ENCODE measurements at places on chromosomes 2 and 18.
A peak's percentile ranks its signal among the peaks of the same experiment; 100 is the strongest.

DNA sequence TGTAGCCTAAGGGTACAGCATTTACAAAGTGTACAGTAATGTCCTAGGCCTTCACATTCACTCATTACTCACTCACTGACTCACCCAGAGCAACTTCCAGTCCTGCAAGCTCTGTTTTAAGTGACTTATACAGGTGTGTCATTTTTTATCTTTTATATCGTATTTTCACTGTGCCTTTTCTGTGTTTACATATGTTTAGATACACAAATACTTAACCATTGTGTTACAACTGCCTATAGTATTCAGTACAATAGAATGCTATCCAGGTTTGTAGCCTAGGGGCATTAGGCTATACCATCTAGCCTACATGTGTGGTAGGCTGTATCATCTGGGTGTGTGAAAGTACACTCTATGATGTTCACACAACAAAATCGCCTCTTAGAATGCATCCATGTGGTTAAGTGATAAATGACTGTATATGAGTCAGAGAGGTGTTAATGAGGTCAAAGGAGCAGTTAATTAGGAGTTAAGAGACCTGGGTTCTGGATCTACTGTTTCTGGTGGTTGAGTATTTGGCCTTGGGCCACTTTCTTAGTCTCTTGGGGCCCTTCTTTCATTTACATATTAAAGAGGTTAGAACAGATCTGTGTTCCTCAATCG is 149.1 kb downstream of the GREB1L start:
- DNase-seq = no peak

DNA sequence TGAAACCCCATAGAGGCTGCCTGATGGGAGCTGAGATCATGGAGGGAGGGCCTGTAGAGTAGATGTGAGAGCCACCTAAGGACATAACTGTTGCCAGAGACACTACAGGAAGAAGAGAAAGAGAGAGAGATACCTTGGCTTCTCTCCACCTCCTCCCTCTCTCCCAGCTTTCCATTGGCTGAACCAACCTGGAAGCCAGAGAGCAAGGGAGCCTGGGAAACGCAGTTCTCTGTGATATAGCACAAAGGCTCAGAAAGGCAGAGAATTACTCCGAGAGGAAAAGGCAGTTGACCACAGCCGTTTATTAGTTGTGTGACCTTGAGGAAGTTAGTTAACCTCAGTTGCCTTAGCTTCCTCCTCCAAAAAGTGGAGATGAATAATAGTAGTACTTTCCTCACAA is 37.7 kb upstream of the MAT2A start:
- no peak for DNase-seq

DNA sequence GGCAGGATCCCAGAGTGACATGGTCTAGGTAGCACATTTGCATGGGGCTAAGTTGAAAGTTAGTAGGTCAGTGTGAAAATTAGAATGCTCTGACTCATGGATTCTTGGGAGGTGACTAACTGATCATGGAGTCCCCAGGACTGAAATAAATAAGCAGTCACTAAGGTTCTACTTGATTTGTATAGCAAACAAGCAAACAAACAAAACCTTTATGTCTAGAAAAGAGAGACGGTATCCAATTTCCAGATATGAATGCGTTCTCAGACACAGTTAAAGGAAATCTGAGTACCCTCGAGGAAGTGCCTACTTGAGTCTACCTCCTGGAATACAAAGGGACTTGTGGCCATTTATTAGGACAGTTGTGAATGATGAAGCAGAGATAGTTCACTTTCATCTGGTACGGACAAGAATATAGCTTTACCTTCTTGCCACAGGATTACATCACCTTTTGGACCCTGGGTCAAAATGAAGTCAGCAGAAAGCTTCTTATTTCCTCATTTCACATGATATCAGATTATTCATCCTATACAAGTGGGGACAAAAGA is 54.3 kb upstream of the AGPS start:
- DNase-seq = no peak

GRCh38 chr2:196935432-196935831 is 8.9 kb upstream of the PGAP1 start:
- no peak for DNase-seq

GRCh38 chr2:179125404-179125803 is 75.5 kb upstream of the CCDC141 start:
- no peak for DNase-seq

GRCh38 chr2:137036619-137037018 is 271.3 kb downstream of the THSD7B start:
- no peak for DNase-seq

DNA sequence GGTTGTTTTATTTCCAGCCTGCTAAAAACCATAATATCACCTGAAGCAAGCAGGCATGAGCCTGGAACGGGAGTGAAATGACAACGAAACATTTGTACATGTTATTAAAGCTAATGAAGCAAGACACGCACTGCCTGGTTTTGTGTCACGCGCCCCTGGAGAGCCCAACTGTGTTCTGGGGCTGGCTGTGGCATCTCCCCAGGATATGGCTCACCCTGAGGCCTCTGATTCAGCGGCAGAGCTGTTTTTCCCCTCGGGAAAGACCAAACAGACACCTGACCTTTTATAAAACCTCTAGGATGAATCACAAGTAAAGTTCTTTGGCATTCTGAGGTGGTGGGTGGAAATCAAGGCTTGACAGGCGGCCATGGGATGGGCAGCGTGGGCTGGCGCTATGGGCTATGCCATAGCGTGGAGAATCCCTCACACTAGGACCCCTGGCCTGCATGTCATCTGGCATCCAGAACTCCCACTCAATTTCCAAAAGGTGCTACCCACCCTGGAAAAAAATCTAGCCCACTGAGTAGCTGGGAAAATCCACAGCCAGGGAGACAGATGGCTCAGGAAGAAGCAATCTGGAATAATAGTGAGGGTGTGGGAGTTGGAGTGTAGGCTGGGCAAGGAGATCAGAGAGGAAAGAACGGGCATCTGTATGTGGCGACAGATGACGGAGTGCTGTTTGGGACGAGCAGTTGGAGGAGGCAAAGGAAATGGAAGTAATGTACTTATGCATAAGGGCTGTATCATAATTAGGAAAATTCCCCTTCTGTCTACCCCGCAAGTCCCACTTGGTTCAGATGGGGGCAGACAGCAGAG is 262.0 kb downstream of the AFF3 start:
- peak; percentile 33 for DNase-seq

DNA sequence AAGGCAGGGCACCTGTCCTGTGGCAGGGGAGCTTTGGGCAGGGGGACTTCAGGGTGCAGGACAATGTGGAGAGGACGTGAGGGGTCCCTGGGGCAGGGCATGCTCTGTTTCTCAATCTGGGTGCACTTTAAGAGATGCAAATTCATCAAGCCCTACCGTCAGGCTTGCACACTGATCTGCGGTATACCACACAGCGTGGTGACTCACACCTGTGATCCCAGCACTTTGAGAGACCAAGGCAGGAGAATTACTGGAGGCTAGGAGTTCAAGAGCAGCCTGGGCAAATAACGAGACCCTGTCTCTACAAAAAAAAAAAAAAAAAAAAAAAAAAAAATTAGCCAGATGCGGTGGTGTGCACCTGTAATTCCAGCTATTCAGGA is 10.2 kb upstream of the GPC1 start:
- no peak for DNase-seq

GRCh38 chr2:101559551-101559950 is 84.6 kb upstream of the RFX8 start:
- peak; percentile 39 for DNase-seq

- no peak for DNase-seq
These were observed 240.5 kb upstream of the MYT1L start for GRCh38 chr2:2571301-2572150.

GRCh38 chr2:187654535-187654934 is 100.3 kb upstream of the TFPI start:
- no peak for DNase-seq

- DNase-seq = no peak
These were observed 188.8 kb downstream of the SETBP1 start for GRCh38 chr18:44869533-44869932.

DNA sequence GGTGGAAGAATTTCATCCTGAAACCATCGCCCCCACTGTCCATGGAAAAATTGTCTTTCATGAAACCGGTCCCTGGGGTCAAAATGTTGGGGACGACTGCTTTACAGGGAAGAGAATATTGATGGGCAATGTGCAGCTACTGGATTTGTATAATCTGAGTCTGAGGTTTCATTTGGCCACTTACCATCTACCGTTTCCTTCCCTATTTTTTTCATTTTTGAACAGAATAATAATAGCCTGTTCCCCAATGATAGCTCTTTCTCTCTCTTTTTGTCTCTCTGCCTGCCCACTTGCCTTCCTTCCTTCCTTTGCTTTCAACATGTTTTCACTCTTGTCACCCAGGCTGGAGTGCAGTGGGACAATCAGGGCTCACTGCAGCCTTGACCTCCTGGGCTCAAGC is 78.3 kb upstream of the TLK1 start:
- no peak for DNase-seq

DNA sequence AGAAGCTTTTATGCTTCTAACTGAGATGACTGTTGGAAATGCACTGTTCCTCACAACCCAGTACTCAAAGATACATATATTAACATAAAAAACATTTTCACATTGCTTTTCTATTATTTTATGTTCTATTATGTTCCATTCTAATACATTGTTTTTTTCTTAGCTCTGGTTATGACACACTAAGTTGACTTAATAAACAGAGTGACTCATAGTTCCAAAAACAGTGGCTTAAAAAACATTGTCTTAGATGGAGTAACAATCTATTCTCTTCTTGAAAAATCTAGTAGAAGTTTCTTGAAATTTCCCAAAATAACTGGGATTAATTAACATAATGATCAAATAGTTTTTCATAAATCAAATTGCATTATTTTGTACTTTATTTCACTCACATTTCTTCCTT is 328.2 kb upstream of the LRATD1 start:
- DNase-seq = no peak

DNA sequence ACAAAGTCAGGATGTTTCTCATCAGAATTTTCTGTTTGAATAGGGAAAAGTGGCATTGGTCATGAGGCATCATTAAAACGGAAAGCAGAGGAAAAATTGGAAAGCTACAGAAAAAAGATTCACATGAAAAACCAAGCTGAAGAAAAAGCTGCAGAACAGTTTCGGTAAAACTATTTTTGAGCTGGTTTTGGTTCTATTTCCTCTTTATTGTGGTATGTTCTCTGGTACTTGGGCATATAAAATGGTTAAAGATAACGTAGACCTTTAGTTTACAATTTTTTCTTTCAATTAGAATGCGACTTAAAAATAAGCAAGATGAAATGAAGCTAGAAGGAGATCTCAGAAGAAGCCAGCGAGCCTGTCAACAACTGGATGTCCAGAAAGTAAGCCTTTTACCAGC is 7.6 kb downstream of the GPATCH11 start:
- DNase-seq = no peak

DNA sequence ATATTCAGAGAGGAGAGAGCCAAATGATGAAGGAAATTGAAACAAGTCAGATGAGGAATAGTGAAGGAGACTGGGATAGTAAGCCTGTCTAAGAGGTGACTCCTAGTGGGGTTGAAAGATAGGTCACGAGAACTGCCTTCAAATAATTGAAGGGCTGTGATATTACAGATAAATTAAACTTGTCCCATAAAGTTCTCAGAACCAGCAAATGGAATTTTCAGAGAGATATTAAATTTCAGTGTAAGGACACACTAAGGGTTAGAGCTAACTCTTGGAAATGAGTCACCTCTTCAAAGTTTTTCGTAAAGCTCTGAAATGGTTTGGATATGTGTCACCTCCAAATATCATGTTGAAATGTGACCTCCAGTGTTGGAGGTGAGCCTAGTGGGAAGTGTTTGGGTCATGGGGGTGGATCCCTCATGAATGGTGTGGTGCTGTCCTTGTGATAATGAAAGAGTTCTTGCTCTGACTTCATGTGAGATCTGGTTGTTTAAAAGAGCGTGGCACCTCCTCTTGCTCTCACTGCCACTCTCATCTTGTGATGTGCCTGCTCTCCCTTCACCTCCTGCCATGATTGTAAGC is 87.3 kb downstream of the BABAM2 start:
- DNase-seq = peak; percentile 27
